ENCODE measurements at places on chromosomes 3 and 15.

DNA sequence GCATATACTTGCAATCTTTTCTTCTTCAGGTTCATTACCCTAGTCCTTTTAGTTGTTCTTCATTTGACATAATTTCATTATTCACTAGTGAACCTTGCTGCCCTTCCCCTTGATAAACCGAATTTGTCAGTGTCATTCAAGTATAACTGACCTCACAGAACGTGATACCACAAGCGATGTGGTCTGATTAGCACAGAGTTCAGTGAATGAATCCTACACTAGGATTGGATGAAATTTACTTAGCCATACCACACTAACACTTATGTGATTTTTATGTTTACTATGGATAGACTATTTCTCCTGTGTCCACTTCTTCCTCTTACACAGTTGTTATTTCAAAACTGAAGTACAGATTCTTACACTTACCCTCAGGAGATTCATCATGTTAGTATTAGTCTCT is 27.2 kb downstream of the CD86 start:
- DNase-seq, result no peak

DNA sequence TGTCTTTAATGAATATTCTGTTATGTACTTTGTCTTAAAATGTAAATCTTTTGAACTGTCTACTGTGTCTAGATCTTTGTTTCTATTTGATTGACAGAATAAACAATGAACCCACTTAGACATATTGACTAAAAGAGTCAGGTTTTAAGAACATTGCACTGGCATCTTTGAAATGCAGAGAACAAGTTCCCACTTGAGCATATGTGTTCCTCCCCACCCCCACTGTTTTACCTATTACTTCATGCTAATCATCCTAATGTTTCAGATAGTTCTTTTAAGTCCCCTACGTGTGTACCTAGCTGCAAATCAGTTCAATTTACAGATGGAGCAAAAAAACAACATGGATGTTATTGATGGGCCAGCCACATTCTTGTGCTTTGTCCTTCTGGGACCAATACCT is 11.7 kb upstream of the TCF12 start:
- peak; percentile 40 for DNase-seq

- no peak for DNase-seq
Measured at GRCh38 chr3:57080171-57080570, 19.7 kb downstream of the SPATA12 start.

DNA sequence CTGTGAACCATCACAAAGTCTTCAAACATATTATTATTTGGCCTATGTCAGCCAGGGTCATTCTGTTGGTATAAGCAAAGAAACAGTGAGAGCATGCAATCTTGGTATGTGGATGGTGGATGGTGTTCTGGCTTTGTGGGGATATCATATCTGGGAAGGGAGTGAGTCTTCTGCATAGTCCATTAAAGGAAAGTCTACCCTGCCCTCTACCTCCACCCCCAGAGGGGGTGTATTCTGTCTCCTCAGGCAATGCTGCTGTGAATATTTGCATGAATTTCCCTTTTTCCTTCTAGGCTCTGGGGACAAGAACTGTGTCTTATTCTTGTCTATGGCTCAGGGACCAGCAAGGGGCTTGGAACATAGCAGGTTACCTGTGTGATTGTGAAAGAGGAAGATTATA is 495.8 kb downstream of the PDCD6IP start:
- no peak for DNase-seq

DNA sequence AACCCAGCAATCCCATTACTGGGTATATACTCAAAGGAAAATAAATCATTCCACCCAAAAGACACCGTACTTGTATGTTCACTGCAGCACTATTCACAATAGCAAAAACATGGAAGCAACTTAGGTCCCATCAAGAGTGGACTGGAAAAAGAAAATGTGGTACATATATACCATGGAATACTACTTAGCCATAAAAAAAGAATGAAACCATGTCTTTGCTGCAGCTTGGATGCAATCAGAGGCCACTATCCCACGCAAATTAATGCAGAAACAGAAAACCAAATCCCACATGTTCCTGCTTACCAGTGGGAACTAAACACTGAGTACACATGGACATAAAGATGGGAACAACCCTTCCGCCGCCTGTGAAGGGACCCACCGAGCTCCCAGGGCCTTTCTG is 34.2 kb downstream of the UACA start:
- no peak for DNase-seq

All from NCI-H82 (cell line).